ENCODE measurements at places on chromosomes 5 and 9.

DNA sequence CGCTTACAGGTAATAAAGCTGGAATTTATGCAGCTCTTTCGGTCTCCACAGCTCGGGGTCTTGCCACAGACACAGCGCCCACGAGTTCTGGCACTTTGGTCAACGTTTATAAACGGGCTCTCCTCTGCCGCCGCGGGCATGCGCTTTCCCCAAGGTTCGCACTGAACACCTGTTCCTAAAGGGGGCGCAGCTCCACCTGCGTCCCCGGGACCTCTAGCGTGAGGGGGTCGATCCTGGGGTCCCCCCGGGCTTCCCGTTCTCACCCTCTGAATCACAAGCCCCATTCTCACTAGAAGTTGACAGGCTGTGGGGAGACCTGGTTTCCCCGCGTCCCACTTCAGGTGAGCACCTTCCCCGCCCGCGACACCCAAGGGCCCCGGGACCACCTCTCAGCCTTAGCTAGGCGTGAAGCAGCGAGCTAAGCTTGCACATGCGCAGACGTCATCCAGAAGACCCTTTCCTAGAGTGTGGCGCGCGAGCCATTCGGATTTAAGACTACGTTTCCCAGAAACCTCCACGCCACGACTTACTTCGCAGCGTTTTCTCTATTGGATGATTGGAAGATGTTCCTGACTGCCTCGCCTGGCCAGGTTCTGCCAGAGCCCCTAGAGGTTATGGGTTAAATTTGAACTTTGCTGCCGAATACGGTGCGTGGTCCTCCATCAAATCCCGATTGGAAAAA is 21.3 kb upstream of the ZNF782 start:
- DNase-seq = peak; percentile 98

DNA sequence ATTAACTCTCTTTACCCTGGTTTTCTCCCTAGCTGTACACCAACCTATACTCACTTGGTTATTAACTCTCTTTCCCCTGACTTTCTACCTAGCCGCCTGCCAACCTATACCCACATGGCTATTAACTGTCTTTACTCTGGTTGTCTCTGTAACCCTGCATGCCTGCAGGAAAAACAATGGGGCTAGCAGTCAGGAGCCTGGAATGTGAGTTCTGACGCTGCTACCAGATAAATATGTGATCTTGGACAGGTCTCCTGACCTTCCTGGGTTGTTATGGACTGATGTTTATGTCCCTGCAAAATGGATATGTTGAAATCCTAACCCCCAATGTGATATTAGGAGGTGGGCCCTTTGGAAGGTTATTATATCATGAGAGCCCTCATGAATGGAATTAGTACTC is 119.2 kb downstream of the SMARCA2 start:
- DNase-seq = no peak

GRCh38 chr5:565782-566440 is 41.7 kb upstream of the SLC9A3 start:
- no peak for DNase-seq

DNA sequence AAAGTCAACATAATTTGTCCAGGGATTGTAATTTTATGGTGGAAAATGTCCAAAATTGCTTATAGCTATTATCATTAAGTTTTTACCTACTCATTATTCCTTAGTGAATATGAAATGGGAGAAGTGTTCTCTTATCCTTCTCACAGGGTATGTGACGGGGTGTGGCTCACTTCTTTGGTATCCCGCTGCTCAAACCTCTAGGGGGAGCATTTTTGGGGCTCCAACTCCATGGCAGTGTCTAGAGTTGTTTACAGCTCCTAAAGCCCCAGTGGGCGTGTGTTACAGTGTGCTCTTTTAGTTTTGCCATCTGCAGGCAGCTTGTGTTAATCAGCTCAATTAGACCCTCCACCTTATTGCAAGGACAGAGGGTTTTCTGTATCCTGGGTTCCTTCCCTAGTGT is 89.4 kb downstream of the CDKN2A start:
- DNase-seq = no peak

DNA sequence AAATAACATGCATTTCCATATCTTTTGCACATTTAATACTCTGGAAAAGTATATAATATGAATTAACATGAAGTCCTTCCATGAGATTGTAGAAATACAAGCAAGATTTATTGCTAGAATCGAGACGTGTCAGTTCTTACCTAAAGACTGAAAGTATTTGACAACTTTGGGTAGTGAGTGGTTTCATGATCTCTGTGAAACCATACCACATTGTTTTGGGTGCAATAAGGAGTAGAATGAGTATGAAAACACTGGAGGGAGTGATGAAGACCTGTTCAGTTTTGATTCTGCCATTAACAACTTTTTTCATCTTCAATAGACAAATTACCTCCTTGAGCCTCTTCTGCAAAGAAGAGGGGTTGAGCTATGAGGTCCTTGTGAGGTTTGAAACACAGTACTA is 133.7 kb downstream of the NUDT12 start:
- no peak for DNase-seq

DNA sequence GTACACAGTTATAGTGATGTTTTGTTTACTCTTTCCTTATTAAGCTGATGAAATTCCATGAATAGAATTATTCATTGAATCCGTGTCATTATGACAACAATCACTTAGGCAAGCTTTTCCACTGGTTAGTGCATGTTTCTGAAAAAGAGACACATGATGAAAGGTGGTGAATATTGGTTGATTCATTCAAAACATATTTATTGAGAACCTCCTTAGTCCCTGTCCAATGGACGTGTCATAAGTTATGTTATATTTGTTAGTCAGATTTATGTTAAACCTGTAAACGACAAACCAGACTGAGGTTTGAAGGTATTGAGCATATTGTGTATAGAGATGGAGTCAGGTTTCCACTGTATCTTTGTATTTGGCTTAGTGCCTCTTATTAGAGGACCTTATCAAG is 1888.9 kb upstream of the CDH6 start:
- no peak for DNase-seq
